ENCODE measurements at places on chromosomes 1 and 21.
A peak's percentile ranks its signal among the peaks of the same experiment; 100 is the strongest.

- peak; percentile 47 for DNase-seq
Observed at GRCh38 chr21:45640888-45641479, 2.5 kb upstream of the PCBP3 start.

DNA sequence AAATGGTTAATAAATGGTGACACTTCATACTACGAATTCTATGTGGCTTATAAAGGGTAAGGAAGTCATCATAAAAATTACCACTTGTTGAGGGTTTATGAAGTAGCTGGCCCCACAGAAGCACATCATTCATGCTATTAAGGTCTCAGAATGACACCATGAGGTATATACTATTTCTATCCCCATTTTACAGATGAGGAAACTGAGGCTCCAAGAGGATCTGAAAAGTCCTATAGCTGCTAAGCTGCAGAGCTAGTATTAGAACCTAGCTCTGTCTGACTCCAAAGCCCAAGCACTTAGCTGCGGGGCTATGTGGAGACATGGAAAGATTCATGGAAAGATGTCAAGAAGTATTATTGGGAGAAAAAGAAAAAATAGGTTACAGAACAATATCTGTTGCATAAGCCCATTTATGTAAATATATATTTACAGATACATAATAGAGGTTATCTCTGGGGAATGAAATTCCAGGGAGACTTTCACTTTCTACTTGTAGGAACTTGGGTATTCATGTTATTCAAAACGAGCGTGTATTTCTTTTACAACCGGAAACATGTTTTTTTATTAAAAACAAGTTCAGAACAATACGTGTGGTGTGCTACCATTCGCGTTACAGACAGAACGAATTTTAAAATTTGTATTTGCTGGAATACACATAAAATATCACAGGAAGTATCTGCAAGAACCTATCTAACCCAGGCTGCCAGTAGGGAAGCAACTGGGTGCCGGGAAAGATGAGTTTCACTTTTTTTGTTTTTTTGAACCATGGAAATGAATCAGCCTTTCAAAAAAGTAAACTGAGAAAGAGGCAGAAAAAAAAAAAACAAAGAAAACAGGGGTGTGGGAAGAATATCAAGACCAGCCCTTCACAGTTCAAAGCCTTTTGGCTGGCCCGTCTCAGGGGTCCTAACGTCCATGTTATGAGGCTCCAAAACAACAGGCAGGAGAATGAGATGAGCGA is 13.4 kb downstream of the SPOCD1 start:
- no peak for DNase-seq

DNA sequence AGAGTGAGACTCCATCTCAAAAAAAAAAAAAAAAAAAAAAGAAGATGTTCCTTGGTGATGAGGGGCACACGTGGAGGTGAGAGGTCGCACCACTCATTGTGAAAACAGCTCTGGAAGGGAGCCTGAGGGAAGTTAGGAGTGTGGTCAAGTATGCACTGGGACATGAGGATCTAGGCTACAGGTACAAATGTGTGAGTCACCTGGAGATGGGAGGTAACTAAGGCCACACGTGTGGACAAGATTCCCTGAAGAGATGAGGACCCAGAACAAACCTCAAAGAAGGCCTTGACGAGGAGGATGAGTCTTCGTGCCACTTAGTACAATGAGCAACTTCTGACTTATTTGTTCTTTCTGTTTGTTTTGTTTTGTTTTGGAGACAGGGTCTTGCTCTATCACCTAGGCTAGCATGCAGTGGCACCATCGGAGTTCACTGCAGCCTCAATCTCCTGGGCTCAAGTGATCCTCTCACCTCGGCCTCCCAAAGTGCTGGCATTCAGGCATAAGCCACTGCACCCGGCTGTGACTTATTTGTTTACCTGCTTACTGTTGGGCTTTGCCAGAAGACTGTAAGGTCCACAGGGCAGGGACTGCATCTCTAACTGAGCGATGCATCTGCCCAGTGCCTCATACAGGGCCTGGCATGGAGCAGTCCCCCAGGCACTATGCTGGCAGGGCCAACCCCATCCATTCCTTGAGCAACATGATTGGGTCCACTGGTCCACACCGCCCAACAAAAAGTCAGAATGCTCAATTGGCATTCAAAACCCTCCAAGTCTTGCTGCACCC is 6.4 kb downstream of the ASAP3 start:
- no peak for DNase-seq

GRCh38 chr1:207973898-207974568 is 63.1 kb upstream of the CD34 start:
- DNase-seq, result no peak

- DNase-seq, result no peak
Observed at GRCh38 chr1:180229483-180230415, at the start of gene LHX4. TSS of gene LHX4 (plus strand) at chr1:180230264. CDS start at chr1:180230530, 266 bp downstream.

DNA sequence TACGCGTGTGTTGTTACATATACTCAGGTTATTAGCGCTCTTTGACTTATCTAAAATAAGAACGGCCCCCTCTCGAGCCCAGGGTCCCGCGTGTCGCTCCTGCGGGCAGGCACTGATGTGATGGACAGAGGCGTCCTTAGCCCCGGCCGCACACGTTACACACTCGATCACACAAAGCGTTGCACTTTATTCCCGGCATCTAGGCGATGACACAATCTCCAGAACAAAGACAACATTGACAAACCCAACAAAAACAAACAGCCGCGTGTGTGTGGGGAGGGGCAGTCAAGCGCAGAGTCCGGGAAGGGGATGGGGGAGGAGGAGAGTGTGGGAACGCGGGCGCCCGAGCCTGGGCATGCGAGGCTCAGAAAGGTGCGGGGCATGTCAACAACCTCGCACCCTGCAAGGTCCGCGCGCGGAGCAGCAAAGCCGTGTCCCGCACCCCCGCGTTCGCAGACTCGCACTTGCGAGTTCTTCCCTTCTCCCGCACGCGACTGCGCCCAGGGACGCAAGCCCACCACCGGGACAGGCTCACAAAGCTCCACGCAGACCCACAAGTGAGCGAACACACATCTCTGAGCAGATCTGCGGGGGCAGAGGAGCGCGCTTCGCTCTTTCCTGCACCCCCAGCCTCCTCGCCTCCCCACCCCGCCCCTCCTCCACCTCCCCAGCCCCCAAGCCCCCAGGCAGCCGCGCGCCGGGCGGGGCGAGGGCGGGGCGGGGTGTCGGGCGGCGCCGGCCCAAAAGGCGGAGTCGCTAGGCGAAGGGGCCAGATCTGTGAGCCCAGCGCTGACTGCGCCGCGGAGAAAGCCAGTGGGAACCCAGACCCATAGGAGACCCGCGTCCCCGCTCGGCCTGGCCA is at the start of gene EFNA1:
EFNA1 (plus strand) TSS at position 772 of the 862 bp plus-strand sequence. CDS start 102 bp downstream, outside the sequence.
- no peak for DNase-seq

- DNase-seq, result no peak
Observed at GRCh38 chr21:25563361-25564116, 43.7 kb downstream of the MRPL39 start.

GRCh38 chr21:31618696-31619430 is 40.6 kb upstream of the SOD1 start:
- DNase-seq, result no peak

- DNase-seq, result no peak
Observed at GRCh38 chr1:53946252-53947171, at the start of gene LRRC42. TSS of gene LRRC42 (plus strand) at chr1:53946350. CDS start at chr1:53952000, 5,650 bp downstream.

DNA sequence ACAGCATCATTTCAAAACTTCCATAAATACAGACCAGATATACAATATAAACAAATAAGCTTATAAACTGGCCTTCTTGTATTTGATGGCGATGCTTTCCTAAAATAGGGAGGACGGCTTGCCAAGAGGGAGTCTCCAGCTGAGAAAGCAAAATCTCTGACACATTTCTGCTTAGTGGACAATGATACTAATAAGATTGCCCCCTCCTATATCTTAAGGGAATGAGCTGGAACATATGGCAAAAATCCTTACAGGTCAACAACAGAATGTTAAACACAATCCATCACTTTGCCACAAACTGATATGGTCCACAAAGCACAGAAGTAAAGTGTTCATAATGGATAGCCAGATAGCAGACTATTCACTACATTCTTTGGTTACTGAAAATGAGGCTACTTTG is 7.1 kb upstream of the GADD45A start:
- DNase-seq, result no peak

DNA sequence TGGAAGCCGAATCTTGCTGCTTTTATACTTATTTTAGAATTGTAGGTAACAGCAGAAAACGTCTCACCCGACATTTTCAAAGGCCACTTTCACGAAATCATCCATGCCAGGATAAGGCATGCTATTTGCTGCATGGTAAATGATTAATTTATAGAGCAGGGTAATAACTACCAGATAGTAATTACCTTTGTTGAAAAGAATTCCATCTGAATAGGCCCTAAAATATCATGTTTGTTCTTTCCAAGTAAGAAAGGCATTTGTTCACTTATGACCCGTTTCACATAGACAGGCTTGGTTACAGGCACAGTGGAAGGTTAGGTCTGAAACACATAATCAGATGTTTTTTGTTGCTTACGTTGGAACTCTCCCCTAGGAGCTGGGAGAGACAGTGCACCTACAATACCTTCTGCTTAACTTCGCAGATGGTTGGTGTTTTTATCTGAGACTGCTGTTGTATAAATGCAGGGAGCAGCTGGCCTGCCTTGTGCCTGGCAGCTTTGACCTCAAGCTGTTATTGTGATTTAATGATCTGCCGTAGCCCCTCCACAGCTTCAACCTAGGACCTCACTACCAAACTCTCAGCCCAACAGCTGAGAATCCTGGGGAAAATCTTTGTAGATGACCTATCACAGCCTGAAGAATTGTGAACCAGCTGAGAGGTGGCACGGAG is 1.6 kb downstream of the SLC44A3 start:
- DNase-seq, result no peak

DNA sequence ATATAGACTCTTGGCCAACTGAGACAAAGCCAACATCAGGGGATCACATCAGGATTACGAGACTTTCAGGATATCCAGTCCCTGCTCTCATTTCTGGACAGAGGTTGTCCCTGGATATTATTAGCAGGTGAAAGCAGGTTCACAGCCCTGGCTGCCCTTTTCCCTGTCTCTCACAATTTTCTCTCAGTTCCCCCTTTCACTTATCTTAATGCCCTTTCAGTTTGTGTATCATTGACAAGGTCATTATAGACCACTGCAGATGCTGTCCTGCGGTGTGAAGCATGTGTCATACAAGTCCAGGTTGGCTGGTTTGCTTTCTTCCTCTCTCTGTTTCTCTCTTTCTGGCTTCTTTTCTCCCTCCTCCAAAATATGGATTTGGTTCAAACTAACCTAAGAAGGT is 2.1 kb upstream of the KLHDC9 start:
- DNase-seq, result no peak
